ENCODE measurements at places on chromosomes 13 and 19. TPM values are rescaled to one million over a fixed set of nuclear protein-coding genes. Genes with fewer than 3 reads are reported as not detected.

DNA sequence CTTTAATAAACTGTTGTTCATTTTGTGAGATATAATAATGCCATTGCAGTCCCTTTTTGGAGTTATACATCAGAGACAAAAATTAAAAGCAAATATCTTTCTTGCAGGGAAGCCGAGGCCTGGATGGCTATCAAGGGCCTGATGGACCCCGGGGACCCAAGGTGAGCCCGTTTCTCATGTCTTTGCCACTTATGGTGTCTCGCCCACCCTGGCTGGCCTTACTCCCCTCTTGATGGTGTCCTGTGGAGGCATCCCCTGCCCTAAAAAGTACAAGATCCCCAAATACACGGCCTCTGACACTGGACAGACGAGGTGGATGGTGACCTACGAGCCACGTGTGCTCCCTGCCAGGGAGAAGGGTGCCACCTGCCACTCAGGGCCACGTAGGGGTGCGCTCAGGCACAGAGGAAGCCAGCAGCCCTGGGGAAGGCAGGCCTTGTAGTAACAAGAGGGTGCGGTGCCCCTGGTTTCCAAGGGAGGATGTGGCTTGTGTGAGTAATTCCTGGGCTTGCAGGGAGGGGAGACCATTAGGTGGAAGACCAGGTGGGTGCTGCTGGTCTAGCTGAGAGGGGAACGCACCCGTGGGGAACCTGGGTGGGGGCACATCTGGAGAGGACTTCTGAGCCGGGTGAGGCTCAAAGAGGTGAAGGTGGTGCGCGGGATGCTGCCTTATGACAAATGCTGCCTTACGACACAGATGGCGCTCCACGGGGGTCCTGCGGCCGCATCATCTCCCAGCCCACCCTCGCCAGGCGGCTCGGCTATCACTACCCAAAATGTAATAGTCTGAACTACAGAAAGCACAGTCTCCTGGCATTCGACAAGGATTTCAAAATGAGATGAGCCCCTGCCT lies 115.6 kb downstream of the RAB20 start:
- DNase-seq, result no peak

KLF1 gene
- 1.4 TPM for polyA plus RNA-seq

MCF2L gene
- polyA plus RNA-seq, result 27.6 TPM

DNA sequence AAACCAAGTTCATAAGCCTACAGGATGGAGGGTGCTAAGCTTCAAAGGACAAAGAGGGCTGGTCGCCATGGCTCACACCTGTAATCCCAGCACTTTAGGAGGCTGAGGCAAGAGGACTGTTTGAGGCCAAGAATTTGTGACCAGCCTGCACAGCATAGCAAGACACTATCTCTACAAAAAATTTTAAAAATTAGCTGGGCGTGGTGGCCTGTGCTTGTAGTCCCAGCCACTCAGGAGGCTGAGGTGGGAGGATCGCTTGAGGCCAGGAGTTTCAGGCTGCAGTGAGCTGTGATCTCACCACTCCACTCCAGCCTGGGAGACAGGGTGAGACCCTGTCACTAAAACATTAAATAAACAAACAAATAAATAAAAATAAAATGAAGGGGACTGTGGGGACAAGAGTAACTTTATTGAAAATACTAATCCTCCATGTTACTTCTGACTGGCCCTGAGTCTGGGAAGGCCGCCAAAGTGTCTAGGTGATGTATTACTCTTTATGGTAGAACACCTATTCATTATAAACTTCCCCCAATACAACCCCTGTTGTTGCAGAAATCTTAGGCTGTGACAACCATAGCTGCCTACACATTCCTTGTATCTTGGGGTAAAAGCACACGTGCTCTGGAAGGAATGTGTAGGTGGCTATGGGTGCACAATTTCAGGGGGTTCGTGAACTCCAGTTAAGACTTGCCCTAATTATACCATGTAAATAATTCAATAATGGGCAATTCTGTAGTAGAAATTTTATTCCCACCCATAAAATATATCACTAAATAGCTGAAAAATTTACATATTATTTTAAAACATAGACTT lies 14.6 kb upstream of the URAD start:
- DNase-seq, result no peak

- no peak for DNase-seq
These were observed 78.0 kb upstream of the OXGR1 start for GRCh38 chr13:97072297-97072696.

ADAMTSL5 gene
- polyA plus RNA-seq, result 4.9 TPM

LAMP1 gene
- polyA plus RNA-seq, result 83.7 TPM

DNA sequence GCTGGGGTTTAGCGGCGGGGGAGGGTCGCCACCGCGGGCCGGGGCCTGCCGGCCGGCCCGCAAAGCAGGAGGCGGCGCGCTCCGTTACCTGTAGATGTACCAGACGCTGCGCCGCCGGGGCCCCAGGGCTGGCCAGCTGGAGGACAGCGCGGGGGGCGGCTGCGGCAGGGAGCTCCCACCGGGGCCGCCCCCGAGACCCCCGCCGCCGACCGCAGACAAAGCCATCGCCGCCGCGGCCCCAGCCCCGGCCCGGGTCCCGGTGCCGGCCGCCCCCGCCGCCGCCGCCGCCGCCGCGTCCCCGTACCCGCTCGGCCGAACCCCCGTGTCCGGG lies 24.8 kb downstream of the SHANK1 start:
- DNase-seq, result no peak

THSD8 gene
- polyA plus RNA-seq, result 15.0 TPM

DNA sequence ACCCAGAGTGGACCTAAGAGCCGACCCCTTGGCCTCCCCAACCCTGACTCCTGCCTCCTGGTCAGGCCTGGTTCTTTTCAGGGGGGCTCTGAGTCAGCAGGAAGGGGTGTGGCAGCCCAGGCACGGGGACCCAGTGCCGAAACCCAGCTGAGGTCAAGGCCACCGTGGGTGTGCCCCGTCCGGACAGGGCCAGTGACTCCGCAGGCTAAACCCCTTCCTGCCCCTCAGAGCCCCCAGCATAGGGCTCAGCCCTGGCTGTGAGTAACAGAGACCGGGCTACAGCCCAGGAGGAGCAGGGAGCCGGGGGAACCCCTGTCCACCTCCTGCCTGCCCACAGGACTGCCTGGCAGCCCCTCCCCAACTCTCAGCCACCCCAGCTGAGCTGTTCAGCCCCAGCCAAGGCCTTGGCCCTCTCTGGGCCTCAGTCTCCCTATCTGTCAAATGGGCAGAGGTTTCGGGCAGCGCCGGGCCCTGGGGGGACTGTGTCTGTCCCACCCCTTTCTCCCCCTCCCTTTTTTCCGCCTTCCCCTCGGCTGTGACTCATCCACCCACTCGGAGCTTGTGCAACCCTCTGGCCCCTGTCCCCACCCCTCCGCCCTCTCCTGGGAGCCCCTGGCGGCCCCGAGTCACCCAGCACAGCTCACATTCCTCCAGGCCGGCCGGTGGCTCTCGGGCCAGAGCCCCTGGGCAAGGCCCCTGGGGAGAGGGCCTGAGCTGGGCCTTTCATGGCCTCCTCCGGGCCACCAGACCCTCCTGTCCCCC lies 8.6 kb downstream of the ZBTB7A start:
- DNase-seq, result no peak

DNA sequence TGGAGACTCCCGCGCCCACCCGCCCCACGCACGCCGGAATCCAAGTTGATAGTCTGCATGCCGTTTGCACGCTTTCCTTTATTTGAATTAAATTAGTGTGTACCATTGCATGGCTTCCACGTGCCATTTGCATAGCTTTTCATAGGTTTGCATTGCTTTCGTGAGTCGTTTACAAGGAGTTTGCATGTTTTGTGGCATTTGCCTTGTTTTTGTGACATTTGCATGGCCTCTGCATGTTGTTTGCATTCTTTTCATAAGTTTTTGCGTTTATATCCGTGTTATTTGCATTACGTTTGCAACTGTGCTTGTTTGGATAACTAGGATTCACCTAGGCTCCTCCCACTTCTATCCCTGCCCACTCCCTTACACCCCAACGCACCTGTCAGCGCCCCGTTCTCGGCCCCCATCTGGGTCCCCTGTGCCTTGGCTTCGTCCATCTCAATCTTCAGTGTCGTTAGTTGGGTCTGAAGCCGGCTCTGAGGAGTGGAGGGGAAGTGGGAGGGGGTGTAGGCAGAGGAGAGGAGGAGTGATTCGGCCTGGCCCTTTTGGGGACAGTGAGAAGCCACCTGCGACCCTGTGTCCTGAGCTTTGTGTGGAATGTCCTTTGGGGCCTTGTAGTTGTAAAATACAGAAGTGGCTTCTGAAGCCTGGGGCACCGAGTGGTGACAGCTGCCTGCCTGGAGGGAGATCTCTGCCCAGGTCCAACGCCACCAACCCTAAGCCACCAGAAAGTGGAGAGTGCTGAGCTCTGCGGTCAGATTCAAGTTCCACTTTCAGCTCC lies 2.4 kb downstream of the CCDC194 start:
- no peak for DNase-seq

DNA sequence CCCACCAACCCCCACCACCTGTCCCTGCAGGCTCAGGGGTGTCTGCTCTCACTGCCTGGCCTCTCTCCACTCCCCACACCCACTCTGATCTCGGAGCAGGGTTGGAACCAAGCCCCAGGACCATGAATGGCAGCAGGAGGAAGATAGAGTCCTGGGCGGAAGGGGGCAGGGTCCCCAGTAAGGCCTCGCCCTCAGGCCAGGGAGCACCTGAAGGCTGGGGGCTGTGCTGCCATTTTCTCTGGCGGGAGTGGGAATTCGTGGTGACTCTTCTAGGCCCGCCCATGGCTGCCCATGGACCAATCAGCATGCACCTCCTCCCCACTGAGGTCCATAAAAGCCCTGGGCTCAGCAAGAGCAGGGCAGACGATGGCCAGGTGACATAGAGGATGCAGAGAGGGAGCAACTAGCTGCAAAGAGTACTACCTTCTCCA lies 25.0 kb downstream of the KBTBD6 start:
- DNase-seq, result no peak

LYL1 gene
- 4.6 TPM for polyA plus RNA-seq

WDR87 gene
- polyA plus RNA-seq, result 0.17 TPM

DNA sequence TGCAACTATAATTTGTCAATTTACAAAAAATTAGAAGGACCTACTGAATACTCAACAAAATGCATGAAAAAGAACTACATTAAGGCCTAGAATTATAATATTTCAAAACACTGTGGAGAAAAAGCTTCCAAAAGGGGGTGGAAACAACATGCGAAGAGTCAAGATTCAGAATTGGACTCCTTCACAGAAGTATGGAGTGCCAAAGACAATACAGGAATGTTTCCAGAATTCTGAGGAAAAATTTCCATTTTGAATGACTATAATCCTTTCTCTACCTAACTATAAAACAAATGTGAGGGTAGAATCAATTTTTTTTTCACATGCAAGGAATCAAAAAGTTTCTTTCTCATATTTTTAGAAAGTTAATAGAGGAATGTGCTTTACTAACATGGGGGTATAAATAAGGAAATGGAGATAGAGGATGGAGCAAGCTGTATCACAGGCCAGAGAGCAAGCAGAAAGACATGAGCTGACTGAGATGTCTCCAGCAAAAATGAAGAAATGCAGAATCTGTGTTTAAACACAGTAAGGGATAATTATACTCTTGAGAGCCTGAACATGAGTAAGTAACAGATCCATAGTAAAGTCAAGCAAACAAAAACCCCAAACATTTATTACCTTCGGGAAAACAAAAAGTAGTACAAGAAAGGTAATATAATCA lies 39.5 kb upstream of the SMAD9 start:
- no peak for DNase-seq

DNA sequence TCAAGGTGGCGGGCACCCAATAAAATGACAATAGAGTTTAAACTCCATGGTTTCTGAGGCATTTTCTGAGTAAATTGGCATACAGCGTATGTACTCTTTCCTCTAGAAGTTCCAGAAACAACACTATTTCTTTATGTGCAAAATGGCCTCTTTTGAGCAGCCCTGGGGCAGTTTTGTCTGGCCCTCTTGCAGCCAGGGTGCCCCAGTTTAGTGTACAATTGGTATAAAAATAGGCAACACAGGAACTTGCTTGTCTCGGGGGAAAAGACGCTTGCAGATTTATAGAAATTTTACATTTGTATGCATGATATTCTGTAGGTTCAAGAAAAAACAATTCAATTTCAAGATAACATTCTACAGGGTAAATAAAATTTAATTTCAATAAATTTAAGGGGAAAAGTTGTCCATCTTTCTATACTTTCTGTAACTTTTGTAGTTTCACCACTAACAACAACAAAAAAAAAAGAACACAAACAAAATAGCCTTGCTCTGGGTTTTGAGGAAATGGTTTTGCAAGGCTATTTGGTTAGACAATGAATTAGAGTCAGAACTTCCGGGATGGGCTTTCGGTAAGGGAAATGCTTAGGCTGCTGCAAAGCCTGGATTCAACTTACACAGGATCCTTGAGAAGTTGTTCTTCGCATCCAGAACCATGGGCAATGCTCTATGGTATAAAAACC lies 45.3 kb downstream of the LRCH1 start:
- DNase-seq, result no peak

SELENOV gene
- polyA plus RNA-seq, result 1.3 TPM

DNA sequence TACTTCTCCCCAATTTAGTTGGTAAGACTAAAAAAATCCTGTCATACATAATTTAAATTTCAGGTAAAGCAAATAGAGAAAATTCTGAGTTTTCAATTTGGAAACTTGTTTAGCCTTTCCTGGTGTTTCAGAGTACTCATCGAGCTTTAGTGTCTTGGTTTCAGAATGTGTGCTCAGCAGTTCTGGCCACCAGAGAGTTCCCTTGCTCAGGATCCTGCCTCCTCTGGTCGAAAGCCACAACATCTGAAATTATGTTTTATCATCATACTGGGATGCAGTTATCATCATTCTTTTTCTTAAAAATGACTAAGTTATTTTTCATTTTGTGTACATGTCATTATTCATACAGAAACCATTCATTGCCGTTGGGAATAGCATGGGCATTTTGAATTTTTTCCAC lies 263.2 kb upstream of the SPRY2 start:
- DNase-seq, result peak; percentile 60

- DNase-seq, result no peak
These were observed 4.6 kb downstream of the TCF3 start for GRCh38 chr19:1647501-1648458.

- DNase-seq, result no peak
These were observed 14.2 kb downstream of the ZAR1L start for GRCh38 chr13:32300920-32301319.

ZNF471 gene
- polyA plus RNA-seq, result 0.83 TPM

- no peak for DNase-seq
These were observed 1322.2 kb downstream of the PCDH9 start for GRCh38 chr13:65907666-65908525.

- DNase-seq, result peak; percentile 94
These were observed 949.6 kb upstream of the SLC10A2 start for GRCh38 chr13:104015646-104016396.

GRCh38 chr19:50199259-50199555 lies 4.2 kb upstream of the MYH14 start:
- DNase-seq, result no peak

Measured in cardiac muscle cell (in vitro differentiated cells and primary cell).